ENCODE measurements at places on chromosomes 5 and 9.

- no peak for DNase-seq
Observed at GRCh38 chr9:137030538-137031527, 1.1 kb downstream of the FUT7 start.

GRCh38 chr9:5336688-5337087 is 3.0 kb downstream of the RLN1 start:
- DNase-seq, result no peak

GRCh38 chr5:2906302-2907090 is 155.0 kb upstream of the IRX2 start:
- no peak for DNase-seq

- peak; percentile 38 for DNase-seq
Observed at GRCh38 chr9:135797507-135798262, 95.7 kb downstream of the KCNT1 start.

DNA sequence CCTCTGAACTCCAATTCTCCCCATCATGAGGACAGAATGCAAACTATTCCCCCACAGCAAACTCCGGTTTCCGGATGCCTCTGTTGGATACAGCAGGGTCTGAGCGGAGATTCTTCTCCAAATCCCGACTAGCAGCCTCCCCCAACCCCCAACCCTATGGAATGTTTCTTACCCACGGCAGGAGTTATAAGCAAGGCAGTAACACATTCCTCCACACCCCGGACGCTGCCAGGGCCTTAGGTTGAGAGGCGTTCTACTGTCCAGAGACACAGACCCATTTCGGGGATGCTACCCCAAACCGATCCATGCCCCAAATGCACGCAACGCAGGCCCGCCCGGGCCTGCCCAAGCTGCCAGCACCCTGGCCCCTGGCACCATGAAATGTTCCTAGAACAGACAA is 85.6 kb upstream of the LMX1B start:
- DNase-seq, result peak; percentile 54

GRCh38 chr9:129074106-129074505 is 6.8 kb upstream of the DOLPP1 start:
- no peak for DNase-seq

GRCh38 chr5:10130881-10131280 is 118.8 kb downstream of the ATPSCKMT start:
- DNase-seq, result no peak

DNA sequence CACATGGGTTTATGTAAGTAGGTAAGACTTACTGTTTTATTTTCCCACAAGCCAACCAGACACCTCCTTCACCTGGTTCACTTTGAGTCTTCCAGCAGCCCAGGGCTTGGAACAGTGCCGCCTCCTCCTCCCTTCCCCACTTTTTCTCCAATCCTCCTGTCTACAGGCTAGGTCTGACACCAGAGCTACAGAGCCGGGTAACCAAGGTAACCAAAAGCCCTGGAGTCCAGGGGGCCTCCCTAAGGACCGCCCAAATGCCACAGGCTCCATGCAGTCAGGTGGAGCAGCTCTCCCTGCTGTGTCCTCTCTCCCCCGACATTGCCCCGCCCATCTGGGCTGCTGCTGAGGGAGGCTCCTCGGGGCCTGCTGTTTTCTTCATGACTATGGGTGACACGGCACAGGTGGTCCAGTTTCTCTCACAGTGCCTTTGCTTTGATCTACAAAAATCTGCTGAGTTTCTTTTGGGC is 138.0 kb upstream of the EFNA5 start:
- no peak for DNase-seq

- no peak for DNase-seq
Observed at GRCh38 chr5:73387601-73388305, 60.8 kb downstream of the FOXD1 start.

DNA sequence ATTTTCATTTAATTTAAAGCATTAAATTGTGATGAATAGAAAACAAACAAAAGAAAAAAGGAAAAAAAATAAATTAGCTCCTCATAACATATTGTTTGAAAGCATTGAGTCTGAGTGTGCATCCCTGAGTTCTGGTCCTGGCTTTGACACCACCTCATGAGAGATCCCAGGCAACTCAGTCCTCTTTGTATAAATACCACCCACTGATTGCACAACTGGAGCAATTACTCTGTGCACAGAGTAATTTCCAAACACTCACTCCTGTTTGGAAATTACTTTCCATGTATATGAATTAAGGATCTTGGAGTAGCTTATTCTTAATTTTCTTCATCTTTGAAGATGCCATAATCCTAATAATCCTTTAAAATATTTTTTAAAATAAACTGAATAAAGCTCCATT is 59.4 kb upstream of the C5orf46 start:
- DNase-seq, result no peak

DNA sequence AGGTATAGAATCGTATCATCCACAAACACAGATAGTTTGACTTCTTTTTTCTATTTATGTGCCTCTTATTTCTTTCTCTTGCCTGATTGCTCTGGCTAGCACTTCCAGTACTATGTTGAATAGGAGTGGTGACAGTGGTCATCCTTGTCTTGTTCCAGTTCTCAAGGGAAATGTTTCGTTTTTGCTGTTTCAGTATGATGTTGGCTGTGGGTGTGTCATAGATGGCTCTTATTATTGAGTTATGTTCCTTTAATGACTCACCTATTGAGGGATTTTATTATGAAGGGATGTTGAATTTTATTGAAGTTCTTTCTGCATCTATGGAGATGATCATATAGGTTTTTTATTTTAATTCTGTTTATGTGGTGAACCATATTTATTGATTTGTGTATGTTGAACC is 70.3 kb downstream of the ENC1 start:
- DNase-seq, result no peak

- DNase-seq, result peak; percentile 55
Observed at GRCh38 chr5:53035868-53036381, 46.8 kb downstream of the ITGA2 start.

DNA sequence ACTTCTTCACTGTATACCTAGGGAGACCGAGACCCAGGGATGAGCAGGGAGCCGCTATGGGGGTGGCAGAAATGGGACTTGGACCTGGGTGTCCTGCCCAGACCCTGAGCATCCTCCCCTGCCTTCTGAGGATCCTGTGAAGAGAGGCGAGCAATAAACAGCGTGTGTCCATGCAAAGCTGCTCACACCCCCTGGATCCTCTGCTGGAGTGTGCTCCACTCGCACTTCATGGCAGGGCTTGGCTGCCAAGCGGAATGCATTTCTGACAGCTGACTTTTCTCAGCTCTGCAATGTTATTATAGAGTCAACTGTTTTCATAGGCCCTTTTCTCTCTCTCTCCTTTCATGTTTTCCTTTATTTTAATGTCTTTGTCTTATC is 31.0 kb upstream of the ALDH1B1 start:
- peak; percentile 38 for DNase-seq

DNA sequence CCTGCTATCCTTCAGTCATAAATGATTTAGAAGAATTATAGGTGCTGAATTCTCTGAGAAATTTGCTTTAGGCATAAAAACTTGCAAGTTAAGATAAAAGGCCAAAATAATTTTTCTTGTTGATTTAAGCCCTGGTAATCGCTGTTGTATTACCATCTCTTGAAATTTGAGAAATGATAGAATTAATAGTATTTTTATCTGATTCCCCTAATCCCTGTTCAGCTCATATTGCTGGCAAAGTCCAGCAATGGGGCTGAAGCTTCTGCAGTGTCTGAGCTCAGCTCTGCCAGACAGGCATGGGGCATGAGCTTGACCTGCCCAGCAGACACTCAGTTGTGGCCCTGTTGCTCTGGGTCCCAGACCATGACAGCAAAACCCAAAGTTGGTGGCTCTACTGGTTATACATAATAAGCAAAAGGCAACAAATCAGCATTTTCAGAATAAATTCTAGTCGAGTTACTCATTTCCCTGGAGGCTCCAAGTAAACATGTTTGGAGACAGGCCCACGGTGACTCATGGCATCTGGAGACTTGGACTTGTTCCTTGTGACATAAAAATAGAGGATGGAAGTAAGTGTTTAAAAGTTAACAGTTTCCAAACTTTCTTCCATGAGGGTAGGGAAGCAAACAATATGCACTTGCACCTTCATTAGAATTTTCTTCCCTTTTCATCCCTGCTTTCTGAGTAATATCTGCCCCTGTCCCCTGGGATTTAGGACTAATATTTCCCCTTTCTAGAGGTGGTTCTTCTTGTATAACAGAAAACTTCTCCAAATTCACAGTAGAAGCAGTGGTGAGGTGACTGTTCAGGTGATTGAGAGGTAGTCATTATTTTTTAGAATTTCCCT is 60.2 kb upstream of the SLC2A8 start:
- DNase-seq, result peak; percentile 97

DNA sequence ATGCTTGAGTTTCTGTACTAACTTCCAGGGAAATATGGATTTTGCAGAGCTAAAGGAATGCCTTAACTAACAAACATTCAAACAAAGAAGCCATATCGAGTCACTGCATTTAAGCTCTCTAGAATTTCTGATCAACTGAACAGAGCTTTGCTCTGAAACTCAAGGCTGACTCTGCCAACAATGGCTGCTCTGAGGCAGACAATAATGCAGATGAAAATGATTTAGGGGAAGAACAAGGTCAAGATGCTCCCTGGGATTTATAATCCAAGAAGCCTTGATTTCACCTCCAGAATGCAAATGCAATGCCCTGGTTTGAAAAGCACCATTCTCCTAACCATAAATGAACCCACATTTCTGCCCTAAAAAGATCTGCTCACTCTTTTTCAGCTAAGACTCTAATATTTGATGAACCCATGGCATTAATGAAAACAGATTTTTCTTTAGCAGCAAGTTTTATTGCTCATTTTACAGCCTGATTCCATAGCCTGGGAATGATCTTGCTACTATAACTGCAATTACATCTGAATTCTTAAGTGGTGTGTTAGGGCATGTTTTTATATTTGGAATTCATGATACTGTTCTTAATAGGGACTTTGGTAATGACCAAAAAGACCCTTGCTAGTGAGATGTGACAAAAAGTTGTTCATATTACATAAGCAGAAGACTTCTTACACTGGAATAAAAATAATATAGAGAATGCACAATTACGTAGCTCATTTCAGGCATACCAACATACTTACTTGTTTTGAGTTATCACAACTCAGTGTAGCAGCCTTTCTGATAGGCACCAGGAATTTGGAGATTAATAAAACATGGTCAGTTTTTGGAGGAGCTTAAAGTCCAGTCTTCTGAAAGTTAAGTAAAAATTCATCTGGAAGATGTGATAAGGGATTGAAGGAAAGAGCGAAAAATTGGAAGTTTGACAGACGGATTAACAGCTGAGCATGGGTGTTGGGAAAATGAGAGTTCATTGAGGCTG is 169.4 kb downstream of the TRPM3 start:
- DNase-seq, result peak; percentile 26

DNA sequence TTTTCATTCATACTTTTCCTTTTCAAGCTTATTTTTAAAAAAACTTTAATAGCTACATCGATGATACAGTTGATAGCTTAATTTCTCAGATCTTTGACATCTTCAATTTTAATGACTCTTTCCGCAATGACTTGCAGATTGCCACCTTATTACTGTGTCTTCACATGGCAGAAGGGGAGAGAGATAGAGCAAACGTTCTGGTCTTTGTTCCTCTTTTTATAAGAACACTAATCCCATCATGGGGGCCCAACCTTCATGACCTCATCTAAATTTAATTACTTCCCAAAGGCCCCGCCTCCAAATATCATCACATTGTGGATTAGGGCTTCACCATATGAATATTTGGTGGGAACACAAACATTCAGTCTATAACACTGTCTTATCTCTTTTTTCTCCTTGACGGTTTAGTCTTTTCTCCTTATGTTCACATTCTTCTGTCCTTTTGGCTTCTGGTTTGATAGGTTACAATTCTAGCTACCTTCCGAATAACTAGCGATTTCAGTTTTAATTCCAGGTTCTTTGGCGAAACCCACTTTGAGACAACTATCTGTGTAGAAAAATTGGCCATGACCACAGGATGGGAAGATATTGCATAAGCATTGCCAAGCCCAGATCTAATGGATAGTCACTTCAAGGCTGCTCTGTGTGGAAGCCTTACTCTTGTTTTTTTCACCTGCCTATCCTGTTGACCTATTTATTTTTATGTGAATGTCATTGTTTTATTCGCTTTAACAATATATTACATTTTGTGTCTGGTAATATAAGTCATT is 5.0 kb downstream of the ZNF189 start:
- DNase-seq, result no peak

DNA sequence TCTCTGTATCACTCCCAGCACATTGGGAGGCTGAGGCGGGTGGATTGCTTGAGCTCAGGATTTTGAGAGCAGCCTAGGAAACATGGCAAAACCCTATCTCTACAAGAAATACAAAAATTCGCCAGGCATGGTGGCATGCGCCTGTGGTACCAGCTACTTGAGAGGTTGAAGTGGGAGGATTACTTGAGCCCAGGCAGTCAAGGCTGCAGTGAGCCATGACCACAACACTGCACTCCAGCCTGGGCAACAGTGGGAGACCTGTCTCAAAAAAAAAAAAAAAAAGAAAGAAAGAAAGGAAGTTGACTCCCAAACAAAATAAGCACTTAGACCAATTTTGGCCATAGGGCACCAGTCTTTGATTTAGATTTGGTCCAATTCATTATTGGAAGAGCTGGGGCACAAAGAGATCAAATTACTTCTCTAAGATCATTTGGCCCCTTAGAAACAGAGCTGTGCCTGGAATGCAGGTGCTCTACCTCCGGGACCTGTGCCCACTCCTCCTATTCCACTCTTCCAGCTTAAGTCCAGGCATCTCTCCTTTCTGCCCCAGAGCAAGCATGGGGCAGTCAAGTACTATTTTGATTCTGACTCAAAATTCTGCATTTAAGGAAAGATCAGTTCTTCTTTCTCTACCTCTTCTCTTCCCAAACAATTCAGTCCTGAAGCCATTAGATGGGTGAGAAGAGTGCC is 59.0 kb downstream of the ALDH7A1 start:
- no peak for DNase-seq

DNA sequence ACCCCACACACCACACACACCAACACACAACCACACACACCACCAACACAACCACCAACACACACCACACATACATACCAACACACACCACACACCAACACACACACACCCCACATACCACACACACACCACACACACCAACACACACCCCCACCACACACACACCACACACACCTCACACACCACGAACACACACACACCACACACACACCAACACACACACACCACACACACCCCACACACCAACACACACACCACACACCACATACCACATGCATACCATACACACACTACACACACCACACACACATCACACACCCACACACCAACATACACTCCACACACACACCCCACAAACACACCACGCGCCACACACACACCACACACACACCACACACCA is 171.4 kb downstream of the GOLPH3 start:
- DNase-seq, result no peak

Data from fibroblast of skin of right biceps (primary cell).